ENCODE measurements at places on chromosomes 16 and 17.

DNA sequence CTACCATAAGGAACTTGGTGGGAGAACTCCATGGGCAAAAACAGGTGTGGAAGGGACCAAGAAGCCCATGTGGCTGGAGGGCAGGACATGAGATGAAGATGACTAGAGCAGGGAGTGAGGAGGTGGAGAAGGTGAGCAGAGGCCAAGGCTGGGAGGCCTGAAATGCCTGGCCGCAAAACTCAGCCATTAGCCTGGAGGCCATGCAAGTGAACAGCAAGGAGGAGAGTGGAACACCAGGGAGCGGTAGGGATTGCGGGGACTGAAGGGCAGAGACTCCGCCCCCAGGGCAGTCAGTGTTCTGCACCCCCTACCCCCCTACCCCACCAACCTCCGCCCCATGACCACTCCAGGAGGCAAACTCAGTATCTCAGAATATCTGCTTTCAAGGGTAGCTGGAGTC lies 17.0 kb downstream of the BCL7C start:
- DNase-seq, result no peak

GRCh38 chr17:81387100-81388090 lies 7.9 kb upstream of the BAHCC1 start:
- DNase-seq, result no peak

DNA sequence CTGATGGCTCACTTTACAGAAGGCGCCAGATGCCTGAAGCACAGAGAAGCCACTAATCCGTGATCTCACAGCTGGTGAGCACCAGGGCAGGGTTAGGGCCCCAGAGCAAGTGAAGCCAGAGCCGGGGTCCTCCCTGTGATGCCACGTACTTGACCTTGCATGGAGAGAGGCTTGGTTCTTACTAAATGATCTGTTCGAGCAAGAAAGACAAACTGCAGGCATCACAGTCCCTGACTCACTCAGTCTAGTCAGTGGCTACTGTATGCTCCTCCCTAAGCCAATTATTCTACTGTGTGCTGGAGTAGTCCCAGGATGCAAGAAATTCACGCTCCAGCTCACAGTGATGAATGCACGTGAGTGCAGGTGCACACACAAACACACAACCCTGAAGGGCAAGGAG lies 55.4 kb downstream of the SDK2 start:
- no peak for DNase-seq

DNA sequence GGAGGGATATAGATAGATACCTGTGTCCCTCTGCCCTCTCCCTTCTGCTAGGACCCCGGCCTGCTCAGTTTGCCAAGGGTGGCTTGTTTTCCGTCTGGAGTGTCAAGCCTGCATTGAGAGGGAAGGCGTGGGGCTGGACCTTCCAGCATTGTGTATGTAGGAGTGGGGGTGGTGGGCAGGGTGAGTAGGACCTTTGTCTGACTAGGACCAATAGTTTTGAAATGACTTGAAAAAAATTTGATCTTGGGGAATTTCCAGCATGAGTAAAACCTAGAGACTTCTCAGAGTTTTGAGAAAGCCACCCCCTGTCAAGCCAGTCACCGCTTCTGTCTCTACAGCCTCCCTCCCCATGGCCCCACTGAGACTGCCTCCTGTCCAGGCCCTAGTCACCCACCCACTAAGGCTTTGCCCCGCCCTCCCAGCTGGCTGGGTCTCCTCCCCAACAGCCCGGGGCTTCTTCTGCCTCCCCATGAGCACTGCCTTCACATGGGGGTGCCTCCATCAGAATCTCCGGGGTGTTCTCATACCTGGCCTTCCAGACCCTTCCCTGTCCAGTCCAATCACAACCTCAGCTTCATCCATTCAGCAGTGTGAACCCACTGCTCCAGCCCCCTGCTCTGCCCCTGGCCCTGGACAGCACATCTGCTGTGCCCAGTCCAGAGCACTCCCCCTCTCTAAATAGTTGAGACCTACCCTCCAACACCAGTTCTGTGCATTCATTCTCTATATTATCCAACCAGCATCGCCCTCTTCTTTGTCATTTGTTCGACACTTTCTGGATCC lies 207.0 kb downstream of the MSI2 start:
- DNase-seq, result no peak

DNA sequence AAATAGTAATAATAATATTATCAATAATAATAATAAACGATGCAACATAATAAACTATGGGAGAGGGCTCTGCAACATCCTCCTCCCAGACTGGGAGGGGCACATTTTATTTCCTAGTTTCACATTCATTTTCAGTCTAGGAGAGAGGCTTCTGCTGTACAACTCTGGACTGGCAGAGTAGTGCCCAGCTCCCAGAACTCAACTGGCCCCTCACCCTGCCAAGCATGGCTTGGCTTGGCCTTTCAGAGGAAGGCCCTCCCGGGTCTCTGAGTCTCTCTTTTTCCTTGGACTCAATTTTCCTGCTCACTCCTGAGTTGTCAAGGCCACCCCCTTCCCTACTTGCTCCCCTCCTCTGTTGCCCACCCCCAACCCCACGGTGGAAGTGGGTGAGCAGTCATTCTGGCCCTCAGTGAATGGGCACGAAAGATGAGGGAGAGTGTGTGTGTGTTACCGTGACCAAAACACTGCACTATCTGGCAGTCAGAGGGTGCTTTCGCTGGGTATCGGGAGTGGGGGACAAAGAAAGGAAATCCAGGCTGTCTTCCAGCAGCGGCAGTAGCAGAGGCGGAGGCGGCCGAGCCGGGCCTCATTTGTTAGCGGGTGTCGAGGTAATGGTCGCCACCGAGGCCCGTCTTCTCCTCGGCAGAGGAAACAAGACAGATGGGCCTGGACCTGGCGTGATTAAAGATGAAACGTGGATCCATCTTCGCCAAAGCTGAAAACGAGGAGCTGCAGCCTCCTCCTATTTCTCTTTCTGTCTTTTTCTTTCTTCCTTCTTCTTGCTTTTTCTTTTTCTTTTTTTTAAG lies 2.3 kb downstream of the HOXB4 start:
- no peak for DNase-seq

DNA sequence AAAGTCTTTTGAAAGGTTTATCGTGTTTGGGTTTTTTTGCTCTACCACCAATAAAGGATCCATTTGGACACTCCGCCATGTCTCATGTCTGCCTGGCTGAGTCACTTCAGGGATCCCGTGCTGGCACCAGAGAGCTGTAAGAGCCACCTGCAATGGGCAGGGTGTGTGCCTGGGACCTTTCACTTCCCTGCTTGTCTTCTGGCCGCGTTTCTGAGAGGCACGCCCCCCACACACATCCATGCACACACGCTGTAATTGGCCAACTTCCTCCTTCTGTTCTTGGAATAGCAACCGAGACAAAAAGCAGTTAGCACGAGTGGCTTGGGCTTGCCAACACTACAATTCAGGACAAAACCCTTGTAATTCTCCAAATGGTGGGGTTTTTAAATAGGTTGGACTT lies 9.8 kb upstream of the SOST start:
- DNase-seq, result no peak

DNA sequence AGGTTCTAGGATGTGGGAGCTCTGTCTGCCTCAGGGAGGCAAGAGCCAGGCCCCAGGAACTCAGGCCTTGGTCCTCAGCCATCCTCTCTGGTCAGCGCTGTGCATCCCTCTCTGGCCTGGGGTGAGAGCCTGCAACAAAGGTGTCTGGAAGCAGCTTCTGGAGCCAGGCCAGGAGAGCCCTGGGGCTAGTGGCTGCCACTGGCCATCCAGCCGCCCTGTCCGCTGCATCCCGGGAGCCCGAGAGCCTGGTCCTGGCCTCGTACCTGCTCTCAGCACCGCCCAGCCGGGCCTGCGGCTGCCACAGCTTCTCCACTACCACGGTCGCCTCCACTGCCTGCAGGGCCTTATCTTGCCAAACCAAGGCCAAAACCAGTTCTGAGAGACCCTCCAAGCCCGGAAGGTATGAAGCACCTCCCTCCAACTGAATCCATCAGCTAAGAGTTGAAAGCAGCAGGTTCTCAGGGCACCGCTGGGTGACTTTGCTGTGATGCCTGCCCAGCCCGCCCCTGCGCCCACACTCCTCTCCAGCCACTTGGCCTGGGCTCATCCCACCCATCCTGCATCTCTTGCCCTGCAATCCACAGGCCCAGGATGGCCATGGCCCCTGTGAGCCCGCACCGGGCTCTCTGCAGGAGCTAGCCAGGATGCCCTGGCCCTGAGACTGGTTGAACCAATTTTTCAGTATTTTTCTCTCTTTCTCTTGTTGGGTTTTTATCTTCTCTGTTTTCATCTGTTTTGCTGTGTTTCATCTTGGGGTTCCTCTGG lies 85.7 kb downstream of the AMFR start:
- no peak for DNase-seq

- DNase-seq, result peak; percentile 6
Measured at GRCh38 chr17:1966274-1967086, 58.7 kb downstream of the RTN4RL1 start.

- DNase-seq, result no peak
Measured at GRCh38 chr17:72538901-72539352, 418.1 kb downstream of the SOX9 start.

GRCh38 chr16:7382521-7382920 lies 49.9 kb downstream of the RBFOX1 start:
- no peak for DNase-seq

DNA sequence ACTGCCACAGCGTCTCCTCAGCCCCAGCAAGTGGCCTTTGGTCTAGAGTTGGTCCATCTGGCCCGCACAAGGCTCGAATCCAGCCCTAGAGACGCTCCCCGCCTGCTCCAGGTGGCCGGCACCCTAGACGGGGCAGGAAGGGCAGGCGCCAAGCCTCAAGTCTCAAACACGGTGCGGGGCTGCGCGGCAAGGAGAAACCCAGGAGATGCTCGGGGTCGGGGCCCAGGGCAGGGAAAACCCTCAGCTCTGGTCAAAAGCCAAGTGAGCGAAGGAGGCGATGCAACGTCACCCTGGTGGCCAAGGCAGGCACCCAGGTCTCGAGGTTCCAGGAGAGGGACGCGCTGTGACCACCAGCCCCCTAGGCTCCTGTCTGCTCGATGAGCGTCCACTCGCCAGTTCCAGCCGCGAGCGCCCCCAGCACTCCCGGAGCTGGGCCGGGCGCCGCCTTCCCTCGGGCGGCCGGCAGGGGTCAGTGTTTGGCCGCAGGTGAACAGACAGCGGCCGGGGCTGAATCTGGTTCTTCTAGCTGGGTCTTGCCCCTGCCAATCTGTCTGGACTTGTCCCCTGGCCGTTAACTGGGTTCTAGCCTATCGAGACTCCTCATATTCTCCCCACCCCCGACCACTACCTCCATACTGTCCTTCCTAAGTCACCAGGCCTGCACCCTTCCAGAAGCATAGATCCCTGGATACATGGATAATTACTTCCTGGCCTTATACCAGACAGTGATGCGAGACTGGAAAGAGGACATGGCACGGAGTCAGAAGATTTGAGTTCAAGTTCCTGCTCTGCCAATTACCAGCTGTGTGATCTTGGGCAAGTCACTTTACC lies 44.0 kb downstream of the PRAC1 start:
- peak; percentile 20 for DNase-seq

DNA sequence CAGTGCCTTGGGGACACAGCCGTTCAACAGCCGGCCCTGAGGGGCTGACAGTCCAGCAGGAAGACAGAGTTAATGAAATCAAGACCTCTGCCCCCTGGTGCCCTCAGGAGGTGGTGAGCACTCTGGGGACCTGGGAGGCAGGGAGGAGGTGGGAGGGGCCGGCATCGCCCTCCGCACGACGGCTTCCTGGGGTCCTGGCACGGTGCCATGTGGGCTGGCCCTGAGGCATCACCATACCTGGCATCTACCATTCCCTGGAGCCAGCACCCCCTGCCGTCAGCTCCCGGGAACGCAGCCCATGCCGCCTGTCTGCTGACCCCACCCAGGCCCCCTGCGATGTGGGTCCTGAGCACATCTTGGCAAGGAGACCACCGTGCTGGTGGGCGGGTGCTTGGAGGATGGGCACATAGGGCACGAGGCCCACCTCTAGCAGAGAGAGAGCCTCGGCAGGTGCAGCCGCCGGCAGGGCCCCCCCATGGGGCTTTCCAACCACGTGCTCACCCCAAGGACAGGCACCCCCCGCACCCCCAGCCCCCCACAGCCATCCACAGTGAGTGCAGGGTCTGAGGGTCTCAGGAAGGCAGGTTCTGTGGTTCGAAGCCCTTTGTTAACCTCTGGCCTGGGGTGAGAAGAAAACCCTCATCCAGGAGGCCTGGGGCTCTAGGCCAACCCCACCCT lies 52.5 kb downstream of the ZFPM1 start:
- no peak for DNase-seq

DNA sequence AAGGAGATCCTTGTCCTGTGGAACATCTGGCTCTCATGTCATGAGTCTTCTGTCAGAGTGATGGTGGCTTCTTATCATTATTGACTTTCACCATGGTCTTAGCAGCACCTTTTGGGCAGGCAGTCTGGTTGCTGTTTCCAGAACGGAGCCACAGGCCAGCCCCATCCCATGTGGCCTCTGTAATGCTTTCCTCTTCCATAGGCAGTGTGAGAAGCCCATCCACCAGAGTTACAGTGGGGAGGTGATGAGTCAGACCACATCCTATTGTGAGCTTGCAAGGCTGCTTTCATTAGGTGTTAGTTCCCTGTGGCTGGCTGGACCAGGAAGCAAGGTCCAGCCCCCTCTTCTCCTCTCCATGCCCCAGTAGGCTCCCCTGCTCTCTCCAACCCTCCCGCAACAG lies 30.8 kb upstream of the SPACA3 start:
- DNase-seq, result no peak

- DNase-seq, result no peak
Measured at GRCh38 chr17:80106176-80106575, 4.8 kb downstream of the GAA start.

- peak; percentile 8 for DNase-seq
Measured at GRCh38 chr17:79393358-79394052, 217.3 kb downstream of the RBFOX3 start.

DNA sequence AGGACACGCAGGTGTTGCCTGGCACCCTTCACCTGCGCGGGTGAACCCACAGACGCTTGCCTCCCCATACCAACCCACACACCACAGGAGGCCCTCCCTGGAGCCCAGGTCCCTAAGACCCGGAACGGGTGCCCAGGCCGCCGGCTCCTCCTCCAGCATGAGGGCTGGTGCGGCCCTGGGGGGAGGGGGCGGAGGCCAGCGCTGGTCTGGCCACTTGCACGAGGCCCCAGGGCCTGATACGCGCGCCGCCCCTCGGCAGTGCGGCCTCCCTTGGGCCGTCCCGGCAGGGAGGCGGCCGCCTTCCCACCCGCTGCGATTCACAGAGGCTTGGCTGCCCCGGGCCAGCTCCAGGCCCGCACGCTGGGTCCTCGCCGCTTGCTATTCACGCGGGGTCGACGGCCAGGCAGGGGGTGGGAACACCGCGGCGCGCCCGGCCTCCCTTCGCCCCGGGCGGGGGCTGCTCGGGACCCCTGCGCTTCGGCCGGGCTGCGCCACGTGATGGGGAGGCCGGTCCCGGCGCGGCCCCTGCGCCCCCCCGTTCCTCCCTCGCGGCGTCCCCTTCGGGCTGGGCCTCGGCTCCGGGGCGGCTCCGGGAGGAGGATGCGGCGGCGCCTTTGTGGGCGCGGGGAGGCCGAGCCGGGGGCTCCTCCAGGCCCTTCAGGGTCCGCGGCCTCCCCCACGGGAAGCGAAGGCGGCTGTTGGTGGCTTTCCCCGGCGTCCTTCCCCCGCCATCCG lies 685 bp downstream of the FASN start:
- DNase-seq, result no peak

- DNase-seq, result peak; percentile 50
Measured at GRCh38 chr17:29645515-29646051, 22.9 kb upstream of the CORO6 start.

GRCh38 chr16:13959626-13960025 lies 39.7 kb downstream of the ERCC4 start:
- DNase-seq, result no peak

- no peak for DNase-seq
Measured at GRCh38 chr16:67260426-67261063, 11.8 kb downstream of the SLC9A5 start.

GRCh38 chr17:82776454-82776853 lies 24.6 kb downstream of the TBCD start:
- DNase-seq, result no peak
